ENCODE measurements at places on chromosomes 2 and 18.

GRCh38 chr2:76793647-76794334 lies 728.4 kb downstream of the LRRTM4 start:
- no peak for DNase-seq

GRCh38 chr2:239726091-239726591 lies 299.0 kb downstream of the NDUFA10 start:
- DNase-seq: no peak

GRCh38 chr2:119359774-119360173 lies 6.9 kb downstream of the C2orf76 start:
- no peak for DNase-seq

- DNase-seq: peak; percentile 38
Observed at GRCh38 chr18:35581898-35582641, 530 bp downstream of the GALNT1 start.

- no peak for DNase-seq
Observed at GRCh38 chr2:176063958-176064357, 19.8 kb downstream of the EVX2 start.
